ENCODE measurements at places on chromosomes 4 and X.
A peak's percentile ranks its signal among the peaks of the same experiment; 100 is the strongest.

DNA sequence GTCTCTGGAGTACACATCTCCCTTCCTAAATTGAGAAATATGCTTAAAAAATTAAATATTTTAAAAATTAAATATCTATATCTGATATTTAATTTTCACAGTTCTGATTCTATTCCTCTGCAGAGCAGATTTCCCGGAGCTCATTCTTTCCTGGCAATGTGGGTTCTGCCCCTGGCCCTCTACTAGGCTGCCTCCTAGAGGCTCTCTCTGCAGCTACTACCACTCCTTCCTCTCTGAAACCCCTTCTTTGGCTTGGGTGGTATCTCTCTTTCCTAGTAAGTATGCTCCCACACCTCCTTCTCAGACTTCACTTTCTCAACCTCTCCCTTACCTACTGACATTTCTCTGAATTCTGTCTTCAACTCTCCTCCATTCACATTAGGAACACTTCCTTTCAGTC lies 45.3 kb downstream of the RPGR start:
- DNase-seq, result no peak

DNA sequence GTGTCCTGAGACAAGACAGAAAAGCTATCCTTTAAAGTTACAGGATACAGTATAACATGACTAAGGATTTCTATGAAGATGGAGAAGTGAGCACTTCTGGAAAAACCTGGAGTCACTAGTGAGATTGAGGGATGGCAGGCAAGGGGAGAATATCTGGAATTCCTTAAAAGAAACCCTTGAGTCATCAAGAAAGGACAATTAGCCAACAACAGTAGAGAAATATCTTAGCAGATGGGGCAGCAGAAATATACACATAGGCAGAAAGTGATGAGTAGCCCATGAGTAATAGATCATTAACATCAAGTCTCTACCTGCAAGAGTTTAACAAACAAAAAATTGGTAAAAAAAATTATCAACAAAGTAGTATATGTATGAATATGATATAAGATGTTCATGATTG lies 858.8 kb upstream of the FRG1 start:
- no peak for DNase-seq

GRCh38 chrX:107741404-107741790 lies 34.2 kb downstream of the TSC22D3 start:
- no peak for DNase-seq

DNA sequence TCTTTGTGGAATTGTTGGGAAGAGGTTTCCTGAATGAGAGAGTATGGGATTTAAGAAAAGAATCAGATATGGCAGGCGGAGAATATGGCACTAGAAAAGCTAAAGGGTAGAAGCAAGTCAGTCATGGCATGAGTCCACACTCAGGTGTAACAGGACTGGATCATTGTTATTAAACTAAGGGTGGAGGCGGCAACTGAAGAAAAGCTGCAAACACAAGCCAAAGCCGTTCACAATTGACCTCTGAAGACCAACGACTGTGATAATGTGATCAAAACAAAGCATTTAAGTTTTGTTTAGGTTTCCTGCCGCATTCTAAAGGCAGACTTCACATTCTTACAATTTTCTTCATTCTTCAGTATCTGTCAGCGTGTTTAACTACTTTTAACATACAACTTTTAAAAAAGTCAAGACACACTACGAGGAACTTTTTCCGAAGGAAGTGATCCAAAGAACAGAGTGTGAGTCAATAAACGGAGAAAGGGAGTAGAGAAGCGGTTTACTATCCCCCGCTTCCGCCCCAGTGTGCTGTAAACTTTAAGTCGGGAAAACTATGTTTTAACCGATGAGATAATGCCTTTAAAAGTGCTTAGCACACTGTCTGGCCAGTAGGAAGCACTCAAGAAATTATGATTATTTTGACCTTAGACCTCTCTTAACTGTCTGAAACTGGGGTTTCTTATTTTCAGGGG lies 909 bp upstream of the SLAIN2 start:
- DNase-seq, result no peak

DNA sequence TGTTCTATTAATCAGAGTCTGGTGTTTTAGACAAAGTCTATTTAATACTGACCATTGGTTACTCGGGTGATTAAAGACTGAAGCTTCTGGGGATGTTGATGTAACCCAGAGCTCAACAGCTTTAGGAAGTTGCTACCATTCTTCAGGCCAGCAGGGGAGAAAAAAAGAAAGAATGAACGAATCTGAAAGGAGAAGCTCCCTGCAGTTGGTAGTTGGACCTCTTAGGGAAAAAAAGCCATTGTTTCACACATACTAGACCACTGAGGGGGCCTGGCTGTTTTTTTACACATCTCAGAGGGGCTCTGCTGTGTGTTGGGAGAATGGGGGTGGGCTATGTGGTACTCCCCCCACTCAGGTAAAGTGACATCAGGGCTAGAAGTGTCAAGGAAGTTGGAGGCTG lies 378.9 kb downstream of the KCNIP4 start:
- no peak for DNase-seq

GRCh38 chr4:80213117-80213815 lies 16.0 kb downstream of the PRDM8 start:
- no peak for DNase-seq

DNA sequence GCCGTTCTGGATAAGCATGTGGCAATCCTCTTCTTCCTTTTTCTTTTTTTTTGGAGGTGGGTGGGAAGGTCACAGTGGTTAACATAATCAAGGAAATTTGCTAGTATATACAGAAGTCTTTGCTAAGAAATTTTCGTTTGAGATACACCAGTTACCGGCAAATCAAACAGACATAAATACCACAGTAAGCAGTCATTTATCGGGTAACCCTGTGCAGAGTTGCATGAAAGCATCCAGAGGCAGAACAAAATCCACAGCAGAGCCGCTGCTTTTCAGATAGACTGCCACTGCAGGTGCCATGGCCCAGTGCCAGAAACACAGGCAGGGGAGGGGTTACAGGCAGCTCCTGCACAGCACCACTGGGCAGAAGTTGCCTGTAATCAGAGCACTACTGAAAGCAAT lies 179.1 kb upstream of the MAB21L2 start:
- no peak for DNase-seq

DNA sequence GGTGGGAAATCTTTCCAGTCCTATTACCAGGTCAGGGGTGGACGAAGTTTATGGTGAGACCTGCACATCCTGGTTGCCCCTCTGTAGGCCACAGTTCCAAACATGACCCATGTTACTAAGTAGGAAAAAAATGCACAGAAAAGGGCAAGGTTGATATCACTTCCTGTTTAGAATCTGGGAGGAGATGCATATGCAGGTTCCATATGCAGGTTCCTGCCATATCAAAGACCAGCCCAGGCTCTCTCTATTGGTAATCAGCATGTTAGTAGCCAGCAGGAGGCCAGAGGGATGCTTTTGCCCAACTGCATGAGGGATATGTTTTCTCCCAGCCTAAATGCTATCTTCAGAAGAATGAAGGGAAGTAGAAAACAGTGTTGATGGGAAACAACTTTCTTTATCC lies 657.2 kb downstream of the ANKRD50 start:
- no peak for DNase-seq

DNA sequence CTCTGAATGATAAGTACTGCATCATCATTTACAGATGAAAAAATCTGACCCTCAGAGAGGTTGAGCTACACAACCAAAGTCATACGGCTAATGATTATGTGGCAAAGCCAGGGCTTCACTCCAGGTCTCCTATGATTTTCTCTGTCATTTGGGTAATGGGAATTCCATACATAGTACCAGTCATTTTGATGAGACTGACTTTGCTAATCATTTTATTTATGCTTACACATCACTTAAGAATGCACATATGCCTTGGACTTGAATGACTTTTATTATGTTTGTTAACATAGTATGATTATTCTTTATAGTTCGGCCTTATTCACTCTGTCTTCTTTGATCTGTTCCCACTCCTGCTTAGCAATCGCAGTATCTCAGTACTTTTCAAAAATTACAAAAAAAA lies 255.1 kb upstream of the GPRIN3 start:
- no peak for DNase-seq

DNA sequence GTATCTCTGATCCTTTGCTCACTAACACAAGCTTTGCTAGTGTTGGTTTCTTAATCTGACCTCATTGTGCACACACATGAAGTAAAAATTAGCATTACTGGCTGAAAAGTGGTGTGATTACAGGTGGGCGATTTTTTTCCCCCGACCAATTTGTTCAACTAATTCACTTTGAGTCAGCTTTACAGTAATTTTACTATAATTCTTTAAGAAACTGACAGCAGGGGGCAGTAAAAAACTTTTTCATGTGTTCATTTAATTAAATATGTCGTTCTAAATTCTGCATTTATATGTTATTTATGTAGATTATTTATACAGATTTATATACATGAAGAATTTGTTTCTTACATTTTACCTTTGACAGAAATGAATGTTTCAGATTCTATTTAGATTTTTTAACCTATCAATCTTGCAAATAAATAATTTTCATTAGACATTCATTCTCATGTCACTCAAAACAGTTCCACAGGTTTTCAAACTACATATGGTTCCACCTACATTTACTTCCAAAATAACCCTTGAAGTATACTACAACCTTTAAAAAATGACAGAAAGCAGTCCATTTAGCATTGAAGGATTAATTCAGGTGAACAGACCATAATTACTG lies 17.5 kb downstream of the PALLD start:
- no peak for DNase-seq

DNA sequence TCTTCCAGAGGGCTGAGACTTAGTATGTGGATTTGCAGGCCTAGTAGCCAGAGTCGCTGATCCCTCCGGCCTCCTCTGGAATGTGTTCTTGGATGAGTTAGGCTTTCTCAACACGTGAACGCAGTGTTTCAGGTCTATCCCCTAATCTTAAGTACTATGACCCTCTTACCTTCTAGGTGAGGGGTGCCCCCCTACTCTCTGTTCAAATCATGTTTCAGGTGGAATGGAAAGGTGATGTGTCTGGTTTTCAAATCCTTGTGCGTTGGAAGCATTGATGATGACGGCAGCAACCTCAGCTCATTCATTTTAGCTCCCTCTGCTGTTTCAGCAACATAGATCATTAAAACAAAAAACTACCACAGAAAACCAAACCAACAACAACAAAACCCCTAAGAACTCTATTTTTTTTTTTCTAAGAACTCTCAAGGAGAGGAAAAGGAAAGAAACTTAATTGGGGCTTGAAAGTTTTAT lies 56.4 kb downstream of the RWDD4 start:
- no peak for DNase-seq

DNA sequence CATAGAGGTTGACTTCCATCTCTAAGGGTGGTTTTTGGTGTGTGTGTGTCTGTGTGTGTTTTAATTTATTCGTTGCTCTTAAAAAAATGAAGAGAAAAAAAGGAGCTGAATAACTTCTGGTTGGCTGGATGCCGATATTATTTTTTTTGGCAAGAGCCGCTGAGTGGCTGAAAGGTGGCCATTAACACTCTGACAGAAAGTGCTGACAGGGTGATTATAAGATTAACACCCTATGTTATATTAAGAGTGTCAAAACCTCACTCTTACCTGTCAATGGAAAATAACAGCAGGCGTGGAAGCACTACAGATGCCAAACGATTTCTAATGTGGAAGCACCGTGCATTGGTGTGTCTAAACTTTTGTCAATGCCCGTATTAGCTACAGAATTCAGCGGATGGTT lies 622.5 kb downstream of the ANKRD50 start:
- DNase-seq, result no peak

DNA sequence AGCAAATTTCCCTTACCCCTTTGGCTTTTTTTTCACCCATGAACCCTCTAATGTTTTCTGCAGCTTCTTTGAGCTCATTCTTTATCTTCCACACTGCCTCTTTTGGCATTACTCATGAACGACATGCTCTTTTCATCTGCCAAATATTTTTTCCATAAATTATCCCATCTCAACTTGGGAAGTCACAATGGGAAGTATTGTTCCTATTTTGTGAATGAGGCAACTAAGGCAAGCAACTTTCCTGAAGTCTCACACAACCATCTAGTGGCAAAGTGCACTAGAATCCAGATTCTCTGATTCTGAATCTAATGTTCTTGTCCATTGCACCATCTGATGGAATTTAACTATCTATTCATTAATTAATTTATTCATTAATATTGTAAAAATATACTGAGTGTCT lies 625 bp downstream of the RTL9 start:
- DNase-seq, result no peak

- no peak for DNase-seq
These were observed 42.6 kb upstream of the NKX1-1 start for GRCh38 chr4:1448589-1449420.

DNA sequence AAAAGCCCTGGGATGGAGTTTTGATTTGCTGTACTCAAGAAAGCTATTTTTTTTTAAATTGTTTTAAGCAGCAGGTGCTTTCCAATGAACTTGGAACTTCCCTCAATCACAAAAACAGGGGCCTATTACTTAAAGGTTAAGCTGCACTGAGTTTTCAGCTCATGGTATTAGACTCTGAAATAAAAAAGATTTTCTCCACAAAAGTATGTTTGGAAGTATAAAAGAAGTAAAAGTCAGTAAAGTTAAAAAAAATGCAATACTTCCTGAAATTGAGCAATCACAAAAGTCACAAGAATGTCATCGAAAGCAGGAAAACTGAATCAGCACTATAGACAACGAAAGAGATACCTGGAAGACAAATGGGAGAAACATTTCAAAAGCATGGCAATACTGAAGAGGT lies 38.9 kb upstream of the PLAC8 start:
- DNase-seq, result no peak

GRCh38 chr4:147381749-147382148 lies 99.1 kb upstream of the EDNRA start:
- DNase-seq, result no peak

- DNase-seq, result no peak
These were observed 222.2 kb downstream of the MID1 start for GRCh38 chrX:10398215-10398614.

- no peak for DNase-seq
These were observed 10.1 kb downstream of the AMOT start for GRCh38 chrX:112830540-112830939.

- no peak for DNase-seq
These were observed 80.0 kb downstream of the ALPK1 start for GRCh38 chr4:112377171-112377570.

GRCh38 chr4:143337600-143338287 lies 1.1 kb downstream of the GAB1 start:
- DNase-seq, result peak; percentile 71

- DNase-seq, result no peak
These were observed 10.5 kb downstream of the SLC16A2 start for GRCh38 chrX:74431797-74432196.

DNA sequence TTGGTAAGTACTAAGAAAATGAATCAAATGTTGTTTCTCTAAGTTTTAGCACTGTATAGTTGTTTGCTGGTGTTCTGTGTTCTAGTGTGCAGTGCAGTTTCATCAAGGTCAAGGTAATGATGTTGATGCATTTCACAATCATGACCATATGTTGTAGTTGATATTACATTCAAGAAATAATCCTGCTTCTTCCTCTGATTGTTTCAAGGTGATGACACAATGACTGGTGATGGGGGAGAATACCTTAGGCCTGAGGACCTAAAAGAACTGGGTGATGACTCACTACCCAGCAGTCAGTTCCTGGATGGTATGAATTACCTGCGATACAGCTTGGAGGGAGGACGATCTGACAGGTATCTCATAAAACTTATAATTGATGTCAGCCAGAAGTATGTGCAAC lies 261.6 kb downstream of the ANK2 start:
- no peak for DNase-seq
